ENCODE measurements at places on chromosomes 1 and 21. TPM values are rescaled to one million over a fixed set of nuclear protein-coding genes. Genes with fewer than 3 reads are reported as not detected.

Gene FAM78B
- 0.81 TPM for total RNA-seq

Gene FRRS1
- total RNA-seq: 4.4 TPM

Gene ST3GAL3
- 10.7 TPM for total RNA-seq

Gene ADORA3
- not detected for total RNA-seq

Gene DLGAP3
- total RNA-seq: 0.12 TPM

Gene DVL1
- total RNA-seq: 38.3 TPM

Gene FMO1
- 2.2 TPM for total RNA-seq

Gene TAF5L
- 7.9 TPM for total RNA-seq

Gene OLIG2
- total RNA-seq: not detected

Gene C1orf210
- not detected for total RNA-seq

Gene DIP2A
- total RNA-seq: 18.9 TPM

Gene HES3
- total RNA-seq: not detected

Gene TFF2
- not detected for total RNA-seq

Gene JAM2
- total RNA-seq: 1.4 TPM

Gene RAVER2
- 5.2 TPM for total RNA-seq

Gene KHDRBS1
- 33.1 TPM for total RNA-seq

Gene SLC39A1
- total RNA-seq: 94.3 TPM

Gene ZNF684
- total RNA-seq: 1.2 TPM

Gene SYNC
- total RNA-seq: 42.6 TPM

Gene TMEM82
- not detected for total RNA-seq

Gene TSPEAR
- total RNA-seq: not detected

Gene RHD
- not detected for total RNA-seq

Gene PTAFR
- not detected for total RNA-seq

Gene PTPN22
- 0.34 TPM for total RNA-seq

Gene BCAN
- not detected for total RNA-seq

Gene EFNA3
- total RNA-seq: 1.8 TPM
